Neural progenitor cell (in vitro differentiated cells): ENCODE measurements at places on chromosomes 13 and 19. TPM values are rescaled to one million over a fixed set of nuclear protein-coding genes. Genes with fewer than 3 reads are reported as not detected.

Gene MUC16
- total RNA-seq = under 0.01 and 0.07 TPM in 2 replicates

Gene NOTCH3
- total RNA-seq = 17.1 and 71.8 TPM in 2 replicates

Gene TUBB4A
- total RNA-seq = 2.4 and 7.3 TPM in 2 replicates

Gene ZNF737
- 36.0 and 36.9 TPM in 2 replicates for total RNA-seq

Gene SPHK2
- total RNA-seq = 7.2 and 46.1 TPM in 2 replicates

Gene PRODH2
- not detected in 2 replicates for total RNA-seq

Gene CFAP97D2
- not detected in 2 replicates for total RNA-seq

Gene HIPK4
- total RNA-seq = 0.34 TPM in 1 of 2 replicates, not detected in the other

Gene ZFP36
- 1.2 TPM in 1 of 2 replicates, not detected in the other for total RNA-seq

Gene ZNF441
- total RNA-seq = 6.5 and 7.3 TPM in 2 replicates

Gene ZNF677
- 70.4 and 85.7 TPM in 2 replicates for total RNA-seq

Gene MYO16
- 0.25 and 0.41 TPM in 2 replicates for total RNA-seq

Gene UBL3
- total RNA-seq = 16.9 and 20.0 TPM in 2 replicates

GRCh38 chr19:46670813-46671212 lies 9.8 kb upstream of the DACT3 start:
- DNase-seq = no peak

- peak; percentile 73 for DNase-seq
Observed at GRCh38 chr13:111893607-111894443, 173.1 kb upstream of the SOX1 start.

GRCh38 chr19:55563261-55563690 lies 17.4 kb downstream of the ZNF579 start:
- no peak for DNase-seq

GRCh38 chr13:44359983-44360375 lies 13.6 kb upstream of the SERP2 start:
- DNase-seq = no peak

- no peak for DNase-seq
Observed at GRCh38 chr13:28622286-28622685, 36.6 kb upstream of the POMP start.

DNA sequence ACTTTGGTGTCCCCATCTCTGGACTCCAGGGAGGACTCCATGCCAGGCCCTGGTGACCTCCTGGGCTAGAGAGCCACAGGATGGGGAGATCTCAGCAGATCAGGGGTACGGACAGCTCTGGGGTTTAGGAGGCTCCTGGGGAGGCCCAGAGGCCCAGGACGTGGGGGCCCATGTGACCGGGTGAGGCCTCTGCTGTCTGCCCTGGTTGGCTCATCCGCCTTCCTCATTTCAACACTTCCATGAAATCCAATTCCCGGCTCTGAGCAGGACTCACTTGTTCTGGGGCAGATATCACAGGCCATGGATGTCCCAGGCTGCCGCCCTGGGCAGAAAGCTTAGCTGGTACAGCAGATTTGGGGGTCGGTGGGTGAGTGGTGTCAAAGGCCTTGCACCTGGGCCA lies 1.1 kb upstream of the PRAM1 start:
- no peak for DNase-seq

DNA sequence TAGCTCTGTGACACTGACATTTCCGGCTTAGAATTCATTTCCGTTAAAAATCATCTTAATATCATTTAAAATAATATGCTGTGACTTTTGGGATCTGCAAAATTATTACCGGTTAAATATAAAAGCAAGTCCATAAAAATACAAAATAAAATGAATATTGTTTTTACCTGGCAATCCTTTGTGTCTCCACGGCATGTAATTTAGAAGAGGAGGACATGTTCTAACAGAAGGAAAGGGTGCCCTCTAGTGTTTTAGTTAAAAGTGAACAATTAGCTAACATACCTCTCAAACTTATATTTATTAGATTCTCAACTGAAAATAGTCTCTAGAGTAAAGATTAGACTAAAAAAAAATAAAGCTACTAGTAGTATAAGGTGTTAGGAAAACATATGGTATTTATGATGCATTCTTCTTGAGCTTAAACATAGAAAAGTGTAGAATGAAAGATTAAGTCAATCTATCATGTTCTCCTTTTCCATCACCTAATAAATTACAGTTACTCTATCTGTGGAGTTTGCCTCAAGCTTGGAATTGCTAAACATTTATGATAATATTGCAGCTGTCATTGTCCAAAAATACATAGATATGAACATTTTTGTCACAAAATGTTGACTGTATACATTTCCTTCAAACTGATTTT lies 676.7 kb upstream of the SPRY2 start:
- peak; percentile 70 for DNase-seq

- no peak for DNase-seq
Observed at GRCh38 chr13:111967572-111968201, 99.3 kb upstream of the SOX1 start.

DNA sequence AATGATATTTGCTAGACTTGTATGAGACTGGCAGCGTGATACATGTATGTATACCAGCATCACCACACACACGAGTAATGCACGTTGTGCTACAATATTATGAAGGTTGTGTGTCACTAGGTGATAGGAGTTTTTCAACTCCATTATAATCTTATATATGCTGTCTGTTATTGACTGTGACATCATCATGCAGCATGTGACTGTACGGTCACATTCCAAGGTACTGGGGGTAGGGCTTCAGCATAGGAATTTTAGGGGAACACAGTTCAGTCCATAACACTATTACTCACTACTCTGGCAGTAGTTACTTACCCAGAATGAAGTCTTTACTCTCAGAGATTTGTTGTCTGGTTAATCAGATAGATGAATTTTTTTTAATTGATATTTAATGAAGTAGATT lies 91.1 kb downstream of the CDK8 start:
- no peak for DNase-seq

DNA sequence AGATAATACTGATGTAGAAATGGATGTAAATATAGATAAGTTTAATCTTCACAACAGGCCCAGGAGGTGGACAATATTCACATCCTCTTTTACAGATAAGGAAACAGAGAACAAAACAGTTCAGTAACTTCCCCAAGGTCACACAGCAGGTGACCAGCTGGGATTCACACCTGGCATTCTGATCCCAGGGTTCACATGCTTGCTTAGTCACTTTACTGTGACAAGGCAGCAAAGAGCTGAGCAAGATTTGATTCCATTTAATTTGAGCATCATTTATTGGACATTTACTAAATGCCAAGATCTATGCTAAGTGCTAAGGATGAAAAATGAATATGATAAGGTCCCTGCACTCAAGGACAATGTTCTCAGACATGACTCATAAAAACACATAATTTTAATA lies 94.1 kb upstream of the STARD13 start:
- DNase-seq = no peak

- no peak for DNase-seq
Observed at GRCh38 chr13:112772929-112773328, 83.1 kb downstream of the ATP11A start.

GRCh38 chr19:11361037-11361770 lies 6.0 kb downstream of the PLPPR2 start:
- DNase-seq = peak; percentile 97

DNA sequence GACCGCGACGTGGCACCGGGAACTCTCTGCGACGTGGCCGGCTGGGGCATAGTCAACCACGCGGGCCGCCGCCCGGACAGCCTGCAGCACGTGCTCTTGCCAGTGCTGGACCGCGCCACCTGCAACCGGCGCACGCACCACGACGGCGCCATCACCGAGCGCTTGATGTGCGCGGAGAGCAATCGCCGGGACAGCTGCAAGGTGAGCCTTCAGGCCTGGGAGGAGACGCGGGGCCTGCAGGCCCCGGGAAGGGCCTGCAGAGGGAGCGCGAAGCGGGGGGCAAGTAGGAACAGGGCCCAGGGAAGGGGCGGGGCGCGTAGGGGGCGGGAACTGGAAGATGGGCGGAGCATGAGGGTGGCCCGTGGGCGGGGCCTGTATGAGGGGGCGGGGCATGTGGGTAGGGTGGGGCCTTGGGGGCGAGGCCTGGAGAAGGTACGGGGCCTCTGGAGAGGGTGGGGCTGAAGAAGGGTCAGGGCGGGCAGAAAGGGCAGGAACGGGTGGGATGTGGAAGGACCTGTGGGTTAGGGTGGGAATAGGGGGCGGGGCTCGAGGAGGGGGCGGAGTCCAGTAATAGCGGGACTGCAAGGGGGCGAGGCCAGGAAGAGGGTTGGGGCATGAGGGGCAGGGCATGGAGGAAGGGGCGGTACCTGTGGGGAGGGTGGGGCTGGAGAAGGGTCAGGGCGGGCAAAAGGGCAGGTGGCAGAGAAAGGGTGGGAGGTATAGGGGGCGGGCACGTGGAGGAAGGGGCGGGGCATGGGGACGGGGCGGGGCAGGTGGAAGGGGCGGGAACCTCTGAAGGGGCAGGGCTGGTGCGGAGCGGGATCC lies 2.5 kb downstream of the CFD start:
- peak; percentile 88 for DNase-seq

GRCh38 chr19:47284324-47284899 lies 9.7 kb downstream of the INAFM1 start:
- peak; percentile 61 for DNase-seq

- no peak for DNase-seq
Observed at GRCh38 chr13:93345770-93346169, 119.2 kb downstream of the GPC6 start.

GRCh38 chr13:73171271-73171682 lies 112.5 kb downstream of the KLF5 start:
- DNase-seq = no peak

- DNase-seq = no peak
Observed at GRCh38 chr13:97974773-97975172, 21.3 kb downstream of the IPO5 start.

DNA sequence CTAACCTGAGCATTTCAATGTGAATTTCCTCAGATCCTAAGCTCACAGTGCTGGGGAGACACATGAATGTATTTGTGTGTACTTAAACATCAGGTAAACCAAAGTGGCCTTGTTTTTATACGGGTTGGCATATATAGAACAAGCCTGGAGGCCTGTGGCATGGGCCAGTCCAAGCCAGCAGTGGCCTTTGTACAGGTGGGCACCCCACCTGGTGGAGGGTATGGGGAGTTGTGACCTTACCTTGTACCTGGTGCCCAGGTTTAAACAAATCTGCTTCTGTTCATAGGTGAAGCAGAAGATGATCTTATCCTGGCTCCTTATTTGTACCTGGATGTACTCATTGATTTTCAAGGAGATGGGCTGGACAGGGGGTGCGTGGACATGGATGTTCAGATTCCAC lies 71.0 kb downstream of the ERICH6B start:
- DNase-seq = no peak

DNA sequence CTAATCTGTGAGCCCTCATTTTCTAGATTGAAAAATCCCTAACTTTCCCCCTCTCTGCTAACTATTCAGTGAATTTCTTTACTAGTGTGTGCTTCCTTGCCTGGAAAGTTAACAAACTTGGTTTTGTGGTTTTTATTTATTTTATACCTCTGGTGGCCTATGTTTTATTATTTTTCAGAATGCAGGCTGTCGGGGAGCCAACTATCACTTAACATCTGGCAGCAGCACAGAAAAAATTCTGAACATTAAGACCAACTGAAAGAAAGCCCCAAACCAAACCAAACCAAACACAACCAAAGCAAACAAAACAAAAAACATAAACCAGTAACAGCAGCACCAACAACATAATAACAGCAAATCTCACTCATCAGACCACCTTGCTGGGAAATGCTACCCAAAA lies 109.0 kb upstream of the KL start:
- DNase-seq = no peak

DNA sequence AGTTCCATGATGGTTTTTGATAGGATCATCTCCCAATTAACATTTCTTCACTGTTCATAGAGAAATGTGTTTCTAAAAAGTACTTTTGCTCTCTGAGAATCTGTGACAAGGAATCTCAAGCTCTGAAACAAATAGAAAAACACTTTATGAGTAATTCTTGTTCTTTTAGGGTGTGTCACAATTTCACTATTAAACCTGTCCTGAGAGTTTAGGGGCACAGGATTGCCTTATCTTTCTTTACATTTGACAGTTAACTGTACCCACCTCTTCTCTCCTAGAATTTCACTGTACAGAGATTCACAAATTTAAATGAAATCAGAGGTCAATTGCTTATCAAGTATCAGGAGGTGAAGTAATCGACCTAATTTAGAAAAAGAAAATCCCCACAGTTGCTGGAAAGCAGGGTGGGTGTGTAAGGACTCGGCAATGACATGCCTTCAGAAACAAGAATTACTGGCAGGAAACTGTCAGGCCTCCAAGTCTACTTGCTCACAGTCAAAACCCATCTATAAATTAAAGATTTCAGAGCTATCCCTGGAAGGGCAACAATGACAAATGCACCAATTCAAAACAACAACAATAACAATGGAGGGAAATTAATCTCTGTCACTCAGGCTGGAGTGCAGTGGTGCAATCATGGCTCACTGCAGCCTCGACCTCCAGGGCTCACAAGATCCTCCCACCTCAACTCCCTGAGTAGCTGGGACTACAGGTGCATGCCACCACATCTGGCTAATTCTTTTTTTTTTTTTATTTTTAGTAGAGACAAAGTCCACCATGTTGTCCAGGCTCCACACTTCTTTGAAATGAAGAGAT lies 250.2 kb downstream of the ABCC4 start:
- DNase-seq = no peak

- no peak for DNase-seq
Observed at GRCh38 chr13:30030141-30030750, 179.8 kb upstream of the UBL3 start.

GRCh38 chr19:38079926-38080380 lies 144.1 kb downstream of the DPF1 start:
- no peak for DNase-seq

- DNase-seq = no peak
Observed at GRCh38 chr19:51644636-51645271, 1.9 kb downstream of the SIGLEC14 start.

DNA sequence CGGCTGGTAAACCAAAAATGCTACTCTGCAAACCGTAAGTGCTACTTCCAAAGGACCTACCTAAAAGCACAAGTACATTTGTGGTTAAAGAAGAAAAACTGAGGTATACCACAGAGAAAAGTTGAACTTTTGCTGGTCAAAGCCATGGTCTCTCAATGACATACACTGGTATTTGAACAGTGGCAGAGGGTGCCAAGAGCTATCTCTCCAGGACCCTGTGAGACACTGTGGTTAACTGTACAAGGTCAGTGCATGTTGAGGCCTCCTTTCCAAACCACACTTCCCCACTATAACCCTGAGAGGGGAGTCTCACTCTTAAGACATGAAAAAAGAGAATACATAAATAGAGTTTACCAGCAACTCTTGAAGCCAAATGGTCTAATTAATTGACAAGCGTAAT lies 49.5 kb downstream of the COL4A1 start:
- DNase-seq = no peak

DNA sequence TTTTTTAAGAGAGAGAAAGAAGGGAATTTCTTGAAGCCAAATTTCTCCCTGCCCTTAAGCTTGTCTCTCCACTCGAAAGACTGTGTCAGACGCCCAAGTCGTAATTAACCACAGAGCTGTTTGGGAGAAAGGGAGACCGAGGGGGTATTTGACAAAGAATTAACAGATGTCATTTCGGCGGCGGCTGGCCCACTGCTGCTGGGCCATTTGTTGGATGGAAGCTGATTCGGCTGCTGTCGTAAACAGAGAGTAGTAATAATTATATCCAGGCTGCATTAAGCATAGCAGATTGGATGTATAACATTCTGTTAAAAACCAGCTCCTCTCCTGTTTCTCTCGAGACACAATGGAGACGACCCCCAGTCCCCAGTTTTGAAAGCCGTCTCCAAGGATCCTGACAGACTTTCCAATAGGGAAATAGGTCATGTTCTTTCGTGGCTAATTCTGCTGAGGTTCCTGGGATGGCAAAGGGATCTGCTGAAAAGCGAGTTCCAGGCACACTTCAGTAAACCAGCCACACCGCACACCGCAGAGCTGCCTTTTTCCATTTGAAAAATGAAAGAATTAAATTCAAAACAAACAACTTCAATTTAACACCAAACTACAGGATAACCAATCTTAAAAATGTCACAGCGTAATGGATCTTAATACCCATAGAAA lies 71.5 kb downstream of the KCTD15 start:
- DNase-seq = no peak
